ENCODE measurements at places on chromosomes 13 and 19. TPM values are rescaled to one million over a fixed set of nuclear protein-coding genes. Genes with fewer than 3 reads are reported as not detected.

The ZNF829 gene
- total RNA-seq, result 5.6 TPM

The TMC4 gene
- total RNA-seq, result not detected

The RASIP1 gene
- 3.7 TPM for total RNA-seq

The PRTN3 gene
- total RNA-seq, result not detected

The RASAL3 gene
- not detected for total RNA-seq

The ERICH4 gene
- total RNA-seq, result not detected

The CPB2 gene
- total RNA-seq, result not detected

The TMEM38A gene
- 1.3 TPM for total RNA-seq

The KLF2 gene
- total RNA-seq, result 2.4 TPM

The OR2Z1 gene
- not detected for total RNA-seq

The KIR2DL1 gene
- total RNA-seq, result not detected
